Retinal pigment epithelial cell (primary cell): ENCODE measurements at places on chromosomes 11 and 22.

DNA sequence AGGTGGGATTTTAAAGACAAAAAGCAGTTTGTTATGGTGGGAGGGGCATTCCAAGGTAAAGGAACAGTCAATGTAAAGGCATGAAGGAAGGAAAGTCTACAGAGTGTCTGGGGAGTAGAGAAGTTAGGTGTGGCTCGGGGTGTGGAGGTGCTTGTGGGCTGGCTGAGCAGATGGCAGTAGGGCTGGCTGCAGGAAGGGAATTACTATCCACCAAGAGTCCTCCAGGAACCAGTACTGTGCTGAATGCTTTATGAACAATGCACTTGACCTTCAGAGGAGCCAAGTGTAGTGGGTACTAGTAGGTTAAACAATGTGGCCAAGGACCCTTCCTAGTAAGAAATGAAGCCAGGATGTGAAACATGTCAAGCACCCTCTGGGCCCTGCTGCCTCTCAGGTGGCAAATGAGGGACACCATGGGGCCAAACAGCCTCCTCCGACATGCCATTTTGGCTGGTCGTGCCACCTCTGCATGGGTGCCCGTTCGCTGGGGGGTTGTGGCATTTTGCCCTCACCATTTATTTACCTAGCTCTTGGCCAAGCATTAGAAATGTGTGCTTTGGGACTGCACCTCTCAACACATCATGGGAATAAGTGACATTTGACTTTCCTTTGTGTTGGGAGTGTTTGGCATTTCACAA lies 123.6 kb upstream of the TENM4 start:
- no peak for DNase-seq

DNA sequence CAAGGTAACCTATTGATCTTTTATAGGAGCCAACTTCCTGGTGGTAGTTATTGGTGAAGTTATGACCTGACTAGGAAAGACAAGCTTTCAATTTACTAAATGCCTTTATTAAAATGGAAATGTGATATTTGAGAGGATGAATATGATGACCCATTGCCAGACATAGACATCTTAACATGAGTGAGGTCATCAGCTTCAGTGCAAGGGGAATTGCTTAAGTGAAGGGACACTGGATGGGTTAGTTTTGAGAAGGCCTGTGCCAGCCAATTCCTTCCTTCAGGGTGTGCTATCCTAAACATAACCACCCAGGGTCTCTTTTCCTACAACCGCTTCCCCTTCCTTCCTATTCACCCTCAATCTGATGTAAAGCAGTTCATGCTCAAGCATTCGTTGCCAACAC lies 21.5 kb downstream of the NAV2 start:
- no peak for DNase-seq

GRCh38 chr11:34175284-34176019 lies 70.0 kb downstream of the NAT10 start:
- no peak for DNase-seq

GRCh38 chr22:44259366-44260215 lies 53.2 kb downstream of the SHISAL1 start:
- no peak for DNase-seq

DNA sequence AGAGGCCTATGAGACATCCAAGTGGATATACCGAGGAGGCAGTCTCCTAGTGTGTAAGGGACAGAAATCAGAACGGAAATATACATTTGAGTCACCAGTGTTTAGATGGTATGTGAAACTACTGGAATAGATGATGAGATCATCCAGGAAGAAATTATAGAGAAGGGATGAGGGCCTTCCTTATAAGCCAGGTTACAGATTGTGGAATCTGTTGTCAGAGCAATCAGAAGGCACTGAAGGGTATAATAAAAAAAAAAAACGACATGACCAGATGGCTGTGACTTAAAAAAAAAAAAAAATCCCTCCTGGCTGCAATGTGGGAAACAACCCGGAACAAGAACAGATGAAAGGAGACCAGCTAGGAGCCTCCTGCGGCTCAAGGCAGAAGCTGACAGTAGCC lies 2.7 kb downstream of the MAJIN start:
- no peak for DNase-seq
